HepG2 (cell line): ENCODE measurements at places on chromosomes 7 and 10. TPM values are rescaled to one million over a fixed set of nuclear protein-coding genes. Genes with fewer than 3 reads are reported as not detected.

PLEKHS1 gene
- total RNA-seq, result not detected in 2 replicates

TMEM196 gene
- total RNA-seq, result not detected in 2 replicates

GDF2 gene
- total RNA-seq, result not detected in 2 replicates

CDHR3 gene
- 8.2 and 11.8 TPM in 2 replicates for total RNA-seq

BLNK gene
- not detected in 2 replicates for total RNA-seq

GFRA1 gene
- total RNA-seq, result not detected in 2 replicates

SLC13A4 gene
- total RNA-seq, result not detected in 2 replicates

SFMBT2 gene
- 0.02 and 0.04 TPM in 2 replicates for total RNA-seq

UNCX gene
- not detected in 2 replicates for total RNA-seq

GOT1 gene
- 102 and 138 TPM in 2 replicates for total RNA-seq

DNA sequence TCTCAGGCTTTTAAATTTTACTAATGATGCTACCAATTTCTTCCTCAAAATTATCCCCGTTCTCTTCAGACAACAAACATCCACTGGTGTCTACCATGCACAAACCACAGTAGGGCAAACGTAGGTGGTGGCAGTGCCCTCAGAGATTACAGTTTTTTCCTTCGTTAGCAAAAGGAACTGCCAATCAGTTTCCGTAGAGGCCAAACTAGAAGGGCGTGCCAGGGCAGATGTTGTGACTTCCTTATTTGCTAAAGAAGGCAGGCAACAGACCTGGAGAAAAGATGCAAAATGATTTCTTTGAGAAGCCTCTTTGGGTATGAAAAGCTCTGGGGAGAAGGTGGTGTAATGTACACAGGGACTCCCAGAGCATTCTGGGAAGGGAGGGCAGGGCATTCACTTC, 7.6 kb upstream of the FAM180A start:
- no peak for DNase-seq

DNA sequence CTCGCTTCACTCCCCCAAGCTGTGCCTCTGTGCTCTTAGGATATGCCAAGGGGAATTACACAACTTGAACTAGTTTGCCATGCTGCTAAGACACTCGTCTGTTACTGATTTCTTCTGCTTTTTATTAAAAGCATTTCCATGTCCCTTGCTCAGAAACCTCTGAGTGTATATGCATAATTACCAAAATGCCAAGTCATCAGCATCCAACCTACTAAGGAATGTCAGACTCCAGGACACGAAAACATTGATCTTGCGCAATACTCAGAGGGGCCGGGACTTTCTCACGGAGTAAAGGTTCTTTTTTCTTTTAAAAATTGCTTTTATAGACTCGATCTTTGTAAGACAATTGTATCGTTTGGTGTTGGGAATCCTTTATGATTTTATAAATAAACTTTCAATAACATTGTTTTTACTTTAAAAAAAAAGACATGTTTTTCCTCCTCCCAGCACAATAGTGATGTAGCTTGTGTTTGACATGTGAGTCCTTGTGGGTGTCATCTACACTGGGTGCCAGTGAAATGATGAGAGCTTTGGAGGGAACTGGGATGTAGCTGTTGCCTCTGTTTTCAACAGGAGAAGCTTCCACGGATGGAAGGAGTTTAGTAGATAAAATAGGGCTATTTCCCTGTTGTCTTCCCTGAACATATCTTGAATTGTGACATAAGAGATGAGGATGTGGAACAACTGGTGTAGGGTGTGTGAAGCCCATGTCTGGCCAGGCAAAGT, 43.6 kb downstream of the CNNM1 start:
- DNase-seq, result peak; percentile 25

DNA sequence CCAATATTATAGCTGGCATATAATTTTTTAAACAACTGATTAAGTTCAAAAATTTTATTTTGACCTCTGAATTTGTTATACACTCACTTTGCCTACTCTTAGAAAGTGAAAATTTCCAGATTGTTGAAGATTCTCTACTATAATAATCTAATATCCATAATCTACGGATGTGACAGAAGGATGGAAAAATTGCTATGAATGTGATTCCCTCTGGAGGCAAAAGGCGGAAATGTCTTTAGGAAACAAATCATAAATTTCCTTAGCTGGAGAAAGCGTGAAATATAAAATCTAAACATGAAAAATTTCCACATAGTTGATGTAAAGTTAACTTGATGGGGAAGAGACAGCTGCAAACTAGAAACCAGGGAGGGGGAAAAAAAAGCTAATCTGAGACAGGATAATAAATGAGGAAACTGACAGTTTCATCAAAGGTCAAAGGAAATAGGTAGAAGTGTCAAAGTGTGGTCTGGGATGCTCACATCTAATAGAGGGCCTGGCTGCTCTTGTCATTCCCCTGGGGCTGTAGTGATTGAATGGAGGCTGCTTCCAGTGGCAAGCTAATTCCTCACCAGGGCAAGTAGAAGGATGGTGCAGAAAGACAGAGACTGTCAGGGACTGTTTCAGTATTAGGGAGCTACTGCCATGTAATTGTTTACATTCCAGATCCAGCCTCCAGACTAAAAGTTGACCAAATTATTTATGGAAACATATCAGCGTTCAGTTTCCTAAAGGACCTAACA, 264.5 kb downstream of the SDHAF3 start:
- DNase-seq, result no peak

DNA sequence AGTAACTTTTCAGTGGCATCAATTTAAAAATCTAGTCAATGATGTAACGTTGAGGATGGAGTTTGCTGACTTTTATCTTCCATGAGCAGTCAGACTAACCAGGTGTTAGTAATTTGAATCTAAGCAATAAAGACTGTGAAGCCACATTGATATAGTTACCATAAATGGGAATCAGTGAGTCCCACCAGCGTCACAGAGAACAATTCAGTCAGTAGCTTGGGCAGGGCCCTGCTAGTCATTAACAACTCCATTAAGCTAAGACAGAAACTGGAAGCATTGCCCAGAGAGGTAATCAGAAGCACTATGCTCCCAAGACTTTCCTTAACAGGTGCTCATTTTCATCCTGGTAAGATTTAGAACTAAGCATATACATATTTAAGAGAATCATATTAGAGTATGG, 315.1 kb downstream of the PCDH15 start:
- no peak for DNase-seq

GRCh38 chr7:139775829-139776266, 1.9 kb downstream of the HIPK2 start:
- DNase-seq, result peak; percentile 69

GRCh38 chr10:102322914-102323313, 72.6 kb upstream of the NFKB2 start:
- DNase-seq, result no peak

- no peak for DNase-seq
These were observed 1.1 kb downstream of the EPHB6 start for GRCh38 chr7:142855756-142856564.

DNA sequence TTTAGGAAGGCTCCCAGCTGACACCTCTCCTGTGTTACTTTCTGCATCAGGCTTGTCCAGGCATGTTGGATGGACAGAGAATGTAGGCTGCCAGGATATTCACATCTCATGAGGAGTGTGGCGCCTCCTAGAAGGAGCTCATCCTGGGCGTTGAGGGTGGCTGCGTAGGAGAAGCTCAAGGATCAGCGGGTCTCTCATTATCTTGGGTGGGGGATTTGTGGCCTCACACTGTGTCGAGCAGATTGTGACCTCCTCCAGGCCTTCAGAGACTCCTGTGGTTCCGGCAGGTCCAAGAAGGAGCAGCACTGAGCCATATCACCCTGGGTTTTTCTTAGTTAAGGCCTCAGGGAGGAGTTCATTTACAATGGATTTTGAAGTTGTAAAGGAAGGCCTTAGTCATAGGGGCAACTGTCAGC, 8.7 kb upstream of the COBL start:
- no peak for DNase-seq

- no peak for DNase-seq
These were observed 253.7 kb downstream of the PTEN start for GRCh38 chr10:88116971-88117626.

- DNase-seq, result no peak
These were observed 609.4 kb upstream of the PCDH15 start for GRCh38 chr10:55410415-55410885.

DNA sequence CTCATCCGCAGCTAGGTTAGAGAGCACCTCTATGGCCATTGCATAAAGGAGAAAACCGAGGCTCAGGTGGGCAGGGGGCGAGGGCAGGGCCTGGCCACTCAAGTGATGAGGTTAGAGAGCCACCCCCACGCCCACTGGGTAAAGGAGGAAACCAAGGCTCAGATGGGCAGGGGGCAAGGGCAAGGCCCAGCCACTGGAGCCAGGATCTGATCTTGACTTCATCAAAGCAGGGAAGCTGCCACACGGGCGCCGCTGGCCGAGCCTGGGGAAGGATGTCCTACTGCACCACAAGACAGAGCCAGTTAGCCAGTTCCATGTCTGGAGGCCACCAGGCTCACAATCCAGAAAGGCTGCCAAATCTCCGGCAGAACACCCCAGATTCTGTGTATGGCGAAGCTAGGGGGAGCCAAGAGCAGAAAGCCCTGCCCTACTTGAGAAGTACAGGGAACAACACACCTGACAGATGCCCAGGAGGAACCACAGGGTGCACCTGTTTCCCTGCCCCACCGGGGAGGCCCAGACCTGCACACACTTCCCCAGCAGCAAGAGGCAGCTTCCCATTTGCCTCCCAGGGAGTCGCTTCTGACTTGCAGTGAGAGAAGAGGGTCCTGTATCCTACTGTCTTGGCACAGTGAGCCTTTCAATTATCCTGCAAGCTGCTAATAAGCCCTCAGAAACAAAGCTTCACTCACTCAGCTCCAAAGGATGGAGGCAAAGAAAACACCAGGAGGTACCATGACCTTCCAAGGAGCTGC, 101.9 kb downstream of the TNS3 start:
- DNase-seq, result no peak

GRCh38 chr10:10774416-10774815, 243.3 kb upstream of the CELF2 start:
- no peak for DNase-seq

GRCh38 chr7:49487830-49488140, 285.7 kb upstream of the VWC2 start:
- no peak for DNase-seq

DNA sequence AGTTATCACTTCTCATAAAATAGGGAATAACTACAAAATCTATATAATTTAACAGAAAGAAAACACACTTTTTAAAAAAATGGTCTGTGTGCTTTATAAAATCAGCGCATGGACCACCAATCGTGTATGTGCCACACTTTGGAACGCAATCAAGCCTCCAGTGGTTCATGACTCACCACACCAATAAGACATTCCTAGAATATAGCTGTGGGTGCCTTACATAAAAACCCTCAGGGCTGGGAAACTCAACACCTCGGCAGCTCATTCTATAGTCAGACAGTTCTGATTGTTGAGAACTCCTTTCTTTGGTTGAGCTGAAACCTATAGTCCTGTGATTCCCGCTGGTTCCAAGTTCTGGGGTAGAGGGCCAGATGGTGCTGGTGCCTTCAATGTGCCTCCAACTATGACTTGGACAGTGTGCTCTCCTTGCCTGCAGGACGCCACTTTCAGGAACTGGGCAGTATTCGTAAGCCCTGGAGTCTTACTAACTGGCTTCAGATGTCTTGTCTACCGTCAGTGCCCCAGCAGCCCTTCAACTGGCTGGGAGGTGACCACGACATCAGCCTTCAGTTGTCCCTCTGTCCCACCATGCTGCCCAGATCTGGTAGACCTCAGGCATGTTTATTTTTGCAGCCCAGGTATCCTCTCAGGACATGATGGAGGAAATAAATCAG, 135.7 kb upstream of the GDF10 start:
- no peak for DNase-seq

DNA sequence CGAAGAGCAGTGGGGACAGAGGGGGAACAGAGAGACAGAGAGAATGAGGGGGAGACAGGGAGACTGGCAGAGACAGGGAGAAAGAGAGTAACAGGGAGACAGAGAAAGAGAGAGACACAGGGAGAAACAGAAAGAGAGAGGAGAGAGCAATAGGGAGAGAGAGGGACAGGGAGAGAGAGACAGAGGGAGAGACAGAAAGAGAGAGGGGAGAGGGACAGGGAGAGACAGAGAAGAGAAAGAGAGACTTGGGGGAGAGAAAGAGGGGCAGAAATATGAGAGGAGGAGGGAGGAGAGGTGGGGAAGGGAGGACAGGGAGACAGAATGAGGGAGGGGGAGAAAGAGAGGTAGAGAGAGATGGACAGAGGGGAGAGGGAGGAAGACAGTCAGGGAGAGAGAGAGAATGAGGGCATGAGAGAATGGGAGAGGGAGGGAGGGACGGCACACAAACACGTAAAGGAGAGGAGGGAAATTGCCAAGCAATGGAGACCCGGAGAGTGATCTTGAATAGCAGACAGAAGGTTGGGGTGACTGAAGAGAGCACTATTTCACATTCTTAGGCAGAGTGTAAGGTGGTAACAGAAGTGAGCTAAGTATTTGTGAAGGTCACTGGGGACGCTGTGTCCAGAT, 33.3 kb upstream of the KCNMA1 start:
- DNase-seq, result no peak

DNA sequence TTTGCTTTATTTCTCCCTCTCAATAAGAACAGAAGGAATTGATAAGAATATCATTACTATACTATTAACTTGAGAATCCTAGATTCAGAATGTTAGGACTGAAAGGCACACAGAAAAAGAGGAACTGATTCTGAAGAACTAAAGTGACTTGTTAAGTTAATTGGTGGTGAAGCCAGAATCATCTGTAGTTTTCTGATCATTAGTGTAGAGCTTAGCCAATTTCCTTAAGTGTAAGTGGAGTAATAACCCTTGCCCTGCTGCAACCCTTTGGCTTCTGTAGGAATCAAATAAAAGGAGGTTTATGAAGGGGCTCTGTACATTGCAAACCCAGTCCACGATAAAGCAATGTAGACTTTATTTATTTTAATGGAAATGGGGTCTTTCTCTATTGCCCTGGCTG, 1186.0 kb downstream of the SORCS3 start:
- no peak for DNase-seq

GRCh38 chr10:118543714-118544400, 51.6 kb downstream of the PRLHR start:
- DNase-seq, result peak; percentile 28

DNA sequence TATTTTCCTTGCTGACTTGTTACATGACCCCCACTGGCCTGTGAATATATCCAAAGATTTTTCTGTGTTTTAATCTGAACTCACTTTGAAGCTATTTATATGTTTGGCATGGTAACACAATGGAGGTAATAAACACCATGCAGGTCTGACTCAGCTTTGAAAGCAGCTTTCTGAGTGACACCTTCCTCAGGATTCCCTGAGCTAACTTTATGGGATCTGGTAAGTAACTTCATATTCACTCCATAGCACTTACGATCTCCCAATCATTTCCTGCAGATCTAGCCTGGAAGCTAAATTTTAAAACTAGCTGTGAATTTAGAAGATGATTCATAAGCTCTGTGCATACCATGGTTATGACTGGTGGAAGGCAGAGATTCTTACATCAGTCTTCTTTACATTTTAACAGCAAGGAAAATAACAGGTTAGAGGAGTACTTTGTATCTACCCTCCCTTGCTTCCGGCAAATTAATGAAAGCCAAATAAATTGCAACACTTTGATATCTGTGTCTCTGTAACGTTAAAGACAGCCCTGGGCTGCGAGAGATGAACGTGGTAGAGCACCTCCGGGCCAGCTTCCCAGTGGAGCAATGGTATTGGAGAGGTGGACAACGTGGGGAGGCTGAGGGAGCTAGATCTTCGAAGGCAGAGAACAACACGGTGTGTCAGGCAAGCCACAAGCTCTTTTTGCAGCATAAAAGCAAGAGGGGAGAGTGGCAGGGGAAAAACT, 170.2 kb upstream of the KLF14 start:
- DNase-seq, result peak; percentile 85

- no peak for DNase-seq
These were observed 159.9 kb downstream of the CAMK1D start for GRCh38 chr10:12509016-12509793.

- no peak for DNase-seq
These were observed 5.6 kb upstream of the PCGF5 start for GRCh38 chr10:91214911-91215310.
